Pons (tissue), 1 donor: ENCODE measurements at places on chromosomes 1 and 21.

GRCh38 chr1:180854456-180854855 lies 58.2 kb upstream of the KIAA1614 start:
- no peak for DNase-seq

DNA sequence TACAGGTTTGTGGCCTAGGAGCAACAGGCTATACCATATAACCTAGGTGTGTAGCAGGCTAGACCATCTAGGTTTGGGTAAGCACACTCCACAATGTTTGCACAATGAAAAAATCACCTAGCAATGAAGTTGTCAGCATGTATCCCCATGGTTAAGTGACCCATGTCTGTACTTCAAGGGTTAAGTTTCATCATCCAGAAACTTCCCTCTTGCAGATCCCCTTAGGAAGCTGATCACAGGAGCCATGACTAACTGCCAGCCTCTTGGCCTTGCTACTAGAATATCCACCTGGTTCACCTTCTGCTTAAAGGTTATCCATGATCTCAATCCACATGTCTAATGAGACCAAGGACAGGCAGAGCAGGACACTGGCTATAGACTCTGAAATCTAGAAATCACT lies 3.5 kb upstream of the UBXN10 start:
- no peak for DNase-seq

DNA sequence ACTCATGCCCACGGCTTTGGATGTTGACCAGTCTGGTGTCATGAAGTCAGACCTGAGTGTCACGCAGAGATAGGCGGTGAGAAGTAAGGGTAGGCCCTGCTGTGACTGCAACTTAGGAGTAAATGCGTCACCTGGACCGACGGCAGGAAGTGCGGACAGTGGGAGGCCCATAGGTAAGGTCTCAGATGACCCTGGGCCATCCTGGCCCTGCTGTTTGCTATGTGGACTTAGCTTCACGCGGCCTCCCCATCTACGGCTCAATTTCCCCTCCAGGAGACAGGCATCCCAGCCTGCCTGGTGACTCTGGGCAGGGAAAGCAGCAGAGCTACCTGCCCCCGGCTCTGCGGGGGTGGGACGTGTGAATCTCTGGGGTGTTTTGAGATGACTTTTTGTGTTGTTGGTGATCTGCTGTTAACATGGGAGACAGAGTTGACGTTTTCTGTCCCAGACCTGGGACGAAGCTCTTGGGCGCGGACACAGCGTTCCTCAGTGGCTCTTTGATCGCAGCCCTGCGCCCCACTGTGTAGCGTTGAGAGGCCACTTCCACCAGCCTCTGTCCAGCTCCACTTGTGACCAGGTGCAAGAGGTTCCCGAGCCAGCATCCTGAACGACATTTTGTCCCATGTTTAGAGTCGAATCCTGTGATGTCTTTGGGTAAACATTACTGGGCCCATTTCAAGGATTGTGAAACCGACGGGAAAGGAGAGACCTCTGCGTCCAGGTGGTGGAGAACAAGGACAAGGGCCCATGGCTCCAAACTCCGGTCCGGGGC lies 39.9 kb downstream of the CRYAA start:
- no peak for DNase-seq

DNA sequence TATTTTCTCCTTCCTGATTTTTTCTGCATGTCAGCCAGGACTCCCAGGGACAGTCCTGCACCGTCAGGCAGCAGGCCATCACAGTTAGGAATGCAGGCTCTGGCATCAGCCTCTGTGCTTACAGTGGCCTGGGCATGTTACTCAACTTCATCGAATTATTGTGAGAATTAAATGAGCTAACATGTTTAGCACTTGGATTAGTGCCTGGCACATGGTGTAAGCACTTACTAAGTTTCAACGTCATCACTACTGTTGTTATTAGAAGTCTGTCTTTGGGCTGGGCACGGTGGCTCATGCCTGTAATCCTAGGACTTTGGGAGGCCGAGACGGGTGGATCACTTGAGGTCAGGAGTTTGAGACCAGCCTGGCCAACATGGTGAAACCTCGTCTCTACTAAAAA lies 45.1 kb downstream of the SCCPDH start:
- no peak for DNase-seq

DNA sequence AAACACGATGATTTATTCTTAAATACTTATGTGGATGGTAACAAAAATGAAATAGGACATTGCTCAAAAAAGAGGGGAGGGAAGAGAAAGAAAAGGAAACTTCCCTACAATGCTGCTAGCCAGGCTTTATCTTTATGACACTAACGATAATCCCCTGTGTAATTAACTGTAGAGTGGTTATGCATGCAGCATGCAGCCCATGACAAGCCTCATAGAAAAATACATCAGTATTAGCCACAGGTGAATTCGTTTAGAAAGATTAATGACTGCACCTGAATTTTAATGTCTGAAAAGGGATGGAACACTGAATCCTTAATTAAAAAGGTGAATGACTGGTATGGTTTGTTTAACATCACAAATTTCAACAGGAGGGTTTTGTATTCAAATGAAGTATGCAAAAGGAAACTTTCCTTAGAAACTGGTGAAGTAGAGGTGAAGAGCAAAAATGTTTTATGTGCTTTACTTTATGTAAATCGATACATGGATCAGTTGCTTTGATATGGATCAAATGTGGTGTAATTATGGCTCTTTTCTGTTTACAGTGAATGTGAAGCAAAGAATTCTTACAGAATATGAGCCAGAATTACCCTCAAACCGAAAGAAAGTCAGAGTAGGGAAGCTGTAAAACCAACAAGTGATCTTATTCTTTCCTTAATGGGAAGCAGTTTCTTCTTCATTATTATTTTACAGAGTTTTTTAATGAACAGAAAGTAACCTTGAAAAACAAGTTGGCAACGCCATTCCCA lies 569.6 kb upstream of the ADGRL2 start:
- no peak for DNase-seq

DNA sequence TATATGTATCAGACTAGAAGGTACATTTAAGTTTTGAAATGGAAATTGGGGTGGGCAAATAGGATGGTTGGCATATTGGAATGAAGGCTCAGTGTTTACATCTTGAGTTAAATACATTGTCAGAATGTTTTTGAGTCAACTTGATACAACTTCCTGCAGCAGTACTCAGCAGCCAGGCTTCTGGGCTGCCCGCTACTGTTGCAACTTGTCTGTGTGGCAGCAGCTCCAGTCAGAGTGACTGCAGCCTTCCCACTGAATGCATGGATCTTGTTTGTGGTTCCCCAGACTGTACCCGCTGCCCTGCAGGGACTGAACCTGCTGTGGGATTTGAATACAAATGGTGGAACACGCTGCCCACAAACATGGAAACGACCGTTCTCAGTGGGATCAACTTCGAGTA lies 24.9 kb upstream of the SARS1 start:
- DNase-seq: no peak

DNA sequence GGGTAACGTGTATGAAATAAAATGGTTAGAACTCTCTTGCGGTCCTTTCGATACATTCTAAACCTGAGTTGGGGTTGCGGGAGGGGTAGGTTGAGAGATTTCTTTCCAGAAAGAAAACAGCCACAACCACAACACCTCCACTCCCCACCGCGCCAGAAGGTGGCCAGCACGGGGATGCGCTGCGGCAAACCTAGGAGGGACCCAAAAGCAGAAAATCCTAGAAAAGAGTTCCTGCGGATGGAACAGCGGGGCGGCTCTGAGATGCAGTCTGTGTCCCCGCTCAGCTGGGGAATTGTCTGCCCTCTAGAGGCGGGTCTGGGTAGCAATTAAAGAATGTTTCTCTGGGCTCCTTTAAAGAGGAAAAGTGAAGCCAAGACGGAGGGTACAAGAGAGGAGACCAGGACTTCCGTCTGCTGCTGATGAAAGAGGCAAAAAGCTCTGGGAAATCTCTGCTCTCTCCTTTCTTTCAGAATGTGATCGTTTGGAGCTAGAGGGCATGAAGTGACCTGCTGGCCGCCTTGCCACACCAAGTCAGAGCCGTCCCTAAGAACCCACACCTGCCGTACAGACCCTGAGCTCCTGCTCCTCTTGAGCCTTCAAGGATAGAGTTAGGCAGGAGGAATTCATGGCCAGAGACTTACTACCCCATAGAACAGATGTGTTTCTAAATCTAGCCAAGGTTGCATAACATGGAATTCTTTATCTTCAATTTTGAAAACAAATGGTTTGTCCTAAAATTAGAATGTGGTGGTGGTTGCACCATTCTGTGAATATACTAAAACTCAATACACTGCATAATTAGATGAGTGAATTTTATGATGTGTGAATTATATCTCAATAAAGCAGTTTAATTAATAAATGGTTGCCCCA lies 46.5 kb upstream of the COA6 start:
- DNase-seq: peak; percentile 57

GRCh38 chr1:31605908-31606427 lies 11.5 kb upstream of the HCRTR1 start:
- DNase-seq: no peak

DNA sequence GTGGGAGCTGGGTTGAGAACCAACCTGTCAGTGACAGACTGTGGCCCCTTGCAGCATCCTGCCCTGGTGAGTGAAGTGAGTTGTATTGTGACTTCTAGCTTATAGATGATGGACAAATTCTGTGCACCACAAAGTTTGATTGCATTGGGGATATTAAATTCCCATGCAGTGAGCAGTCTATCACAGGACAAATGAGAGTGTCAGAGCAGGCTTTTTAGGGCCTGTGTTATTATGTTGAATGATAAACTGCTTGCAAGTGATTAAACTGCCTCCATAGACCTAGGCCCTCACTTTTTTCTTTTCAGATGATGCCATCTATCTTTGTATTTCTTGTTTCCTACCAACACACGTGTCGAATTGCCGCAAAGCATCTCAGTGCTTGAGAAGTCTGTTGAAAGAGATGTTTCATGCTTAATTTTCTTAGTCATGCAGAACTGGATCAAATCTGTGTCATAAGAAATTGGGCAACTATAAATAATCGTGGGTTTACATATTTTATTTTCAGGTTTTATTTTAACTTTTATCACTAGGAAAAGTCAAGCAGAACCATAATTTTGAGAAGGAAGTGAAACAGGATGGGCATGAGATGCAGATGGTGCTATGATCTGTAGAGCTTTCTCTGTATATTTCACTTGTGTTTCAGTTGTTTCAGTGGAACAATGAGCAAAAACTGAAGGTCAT lies 199.2 kb downstream of the S1PR1 start:
- DNase-seq: no peak

- DNase-seq: no peak
Measured at GRCh38 chr21:20641241-20641640, 357.0 kb upstream of the NCAM2 start.

DNA sequence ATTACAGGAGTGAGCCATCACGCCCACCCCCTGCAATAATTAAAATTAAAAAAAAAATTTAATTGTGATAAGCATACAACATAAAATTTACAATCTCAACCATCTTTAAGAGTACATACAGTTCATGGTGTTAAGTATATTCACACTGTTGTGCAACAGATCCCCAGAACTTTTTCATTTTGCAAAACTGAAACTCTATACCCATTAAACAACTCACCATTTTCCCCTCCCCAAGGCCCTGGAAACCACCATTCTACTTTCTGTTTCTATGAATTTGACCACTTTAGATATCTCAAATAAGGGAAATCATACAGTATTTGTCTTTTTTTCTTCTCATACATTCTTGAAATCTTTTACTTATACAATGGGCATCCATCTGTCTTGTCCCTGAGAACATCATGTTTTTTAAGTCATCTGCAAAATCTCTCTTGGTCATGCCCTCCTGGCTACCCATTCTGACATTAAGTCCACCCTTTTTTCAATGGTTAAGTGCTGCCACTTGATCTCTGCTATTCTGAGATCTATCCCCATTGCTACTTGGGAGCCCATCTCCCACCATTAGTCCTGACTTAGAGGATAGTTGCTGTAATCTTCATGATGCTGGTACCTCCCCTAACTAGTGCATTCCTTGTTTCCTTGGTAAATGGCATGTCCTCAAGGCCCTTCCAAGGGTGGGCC lies 39.4 kb upstream of the ZFYVE9 start:
- DNase-seq: no peak

GRCh38 chr1:36135796-36136195 lies 10.8 kb upstream of the COL8A2 start:
- DNase-seq: no peak

- DNase-seq: no peak
Measured at GRCh38 chr1:216034506-216034905, 388.7 kb downstream of the USH2A start.

DNA sequence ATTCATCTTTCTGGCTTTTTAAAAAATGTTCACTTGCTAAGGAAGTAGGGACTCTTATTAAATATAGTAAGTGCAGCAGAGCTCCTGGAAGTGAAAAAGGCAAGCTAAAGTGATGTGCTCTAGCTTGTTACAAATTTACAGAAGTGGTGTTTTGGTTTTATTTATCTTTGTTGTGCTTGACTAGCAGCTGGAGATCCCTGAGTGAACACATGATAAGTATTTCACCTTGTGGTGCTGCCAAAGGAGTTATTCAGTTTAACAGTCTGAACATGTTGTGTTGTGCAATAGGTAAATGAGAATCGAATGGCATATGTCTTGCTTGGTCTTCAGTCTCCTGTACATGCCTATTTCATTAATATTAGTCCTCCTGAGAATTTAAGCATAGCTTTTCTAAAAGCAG lies 315.7 kb downstream of the TPR start:
- DNase-seq: no peak

- no peak for DNase-seq
Measured at GRCh38 chr1:19799230-19800075, at the start of gene TMCO4. Gene TMCO4, minus strand, starts transcription at chr1:19799916. Its CDS starts 19,158 bp downstream, at chr1:19780758.

GRCh38 chr1:168373869-168374268 lies 93.2 kb downstream of the TBX19 start:
- DNase-seq: no peak

- no peak for DNase-seq
Measured at GRCh38 chr1:172870901-172871606, 179.7 kb downstream of the TNFSF18 start.

DNA sequence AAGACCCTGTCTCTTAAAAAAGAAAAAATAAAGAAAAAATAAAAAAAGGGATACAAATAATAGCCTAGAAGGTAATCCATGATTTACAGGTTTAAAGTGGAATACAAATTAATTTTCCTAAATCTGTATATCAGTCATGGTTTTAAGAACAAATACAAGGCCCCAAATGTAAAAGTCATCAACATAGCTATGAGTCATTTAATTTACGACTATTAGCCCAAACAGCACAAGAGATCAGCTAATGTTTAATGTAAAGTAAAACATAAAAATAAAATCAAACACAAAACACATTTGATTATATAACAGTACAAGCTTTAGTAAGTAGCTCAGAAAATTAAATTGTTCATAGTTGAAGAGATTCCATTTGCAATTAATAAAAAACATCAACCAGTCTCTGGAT lies 20.3 kb upstream of the TAL1 start:
- no peak for DNase-seq

DNA sequence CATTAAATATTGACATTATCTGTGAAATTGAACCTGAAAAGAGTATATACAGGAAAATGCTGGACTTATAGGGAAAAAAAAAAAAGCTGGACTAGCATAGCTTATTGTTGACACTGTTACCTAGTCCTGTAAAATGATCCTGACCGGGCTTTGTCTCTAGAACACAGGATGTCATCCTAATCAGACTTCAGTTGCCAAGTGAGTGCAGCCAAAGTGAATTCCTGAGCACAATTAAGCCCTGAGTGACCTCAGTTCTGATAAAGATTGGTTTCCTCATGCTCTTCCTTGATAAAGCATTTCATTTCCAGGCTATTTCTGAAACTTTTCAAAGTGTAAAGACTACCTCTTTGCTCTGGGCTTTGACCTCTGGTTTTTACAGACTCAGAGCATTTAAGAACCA lies 19.8 kb downstream of the SELP start:
- DNase-seq: no peak

GRCh38 chr1:99782397-99782796 lies 16.0 kb upstream of the FRRS1 start:
- DNase-seq: no peak
